ENCODE measurements at places on chromosomes 4 and X.

DNA sequence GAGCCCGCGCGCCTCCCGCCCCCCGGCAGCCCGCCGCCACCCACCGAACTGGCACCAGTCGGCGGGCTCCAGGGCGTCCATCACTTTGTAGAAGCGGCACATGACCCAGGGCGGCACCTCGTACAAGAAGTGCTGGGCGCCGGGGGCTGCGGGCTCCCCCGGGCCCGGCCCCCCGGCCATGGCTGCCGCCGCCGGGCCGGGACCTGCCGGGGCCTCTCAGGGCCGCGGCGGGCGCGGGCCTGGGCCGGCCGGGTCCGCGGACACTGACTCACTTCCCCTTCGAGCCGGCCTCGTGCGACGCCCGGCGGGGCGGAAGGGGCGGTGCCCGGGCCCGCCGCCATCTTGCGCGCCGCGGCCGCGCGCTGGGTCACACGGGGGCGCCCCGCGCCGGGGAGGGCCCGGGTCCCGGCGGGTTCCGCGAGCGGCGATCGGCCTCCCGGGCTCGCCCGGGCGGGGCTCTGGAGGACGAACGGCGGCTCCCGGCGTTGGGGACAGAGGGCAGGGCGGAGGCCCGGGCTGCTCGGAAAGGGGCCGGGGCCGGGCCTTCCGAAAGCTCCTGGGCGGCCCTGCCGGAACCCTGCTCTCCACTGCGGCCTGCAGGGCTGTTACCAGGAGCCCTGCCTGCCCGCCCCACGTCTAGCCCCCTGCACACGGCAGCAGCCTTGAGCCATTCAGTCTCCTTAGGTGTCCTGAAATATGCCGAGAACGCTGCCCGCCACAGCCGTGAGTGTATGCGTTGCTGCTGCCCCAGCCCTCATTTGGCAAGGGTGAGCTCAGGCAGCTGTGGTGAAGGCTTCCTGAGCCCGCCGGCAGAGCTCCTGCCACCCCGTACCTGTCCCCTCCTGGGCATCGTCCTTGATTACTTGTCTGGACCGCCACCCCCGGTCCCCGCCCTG is at the start of gene IRAK1:
Gene IRAK1, minus strand, starts transcription at position 270 of the 896 bp plus-strand sequence. Its CDS starts 90 bp downstream, at position 180.
- no peak for DNase-seq

DNA sequence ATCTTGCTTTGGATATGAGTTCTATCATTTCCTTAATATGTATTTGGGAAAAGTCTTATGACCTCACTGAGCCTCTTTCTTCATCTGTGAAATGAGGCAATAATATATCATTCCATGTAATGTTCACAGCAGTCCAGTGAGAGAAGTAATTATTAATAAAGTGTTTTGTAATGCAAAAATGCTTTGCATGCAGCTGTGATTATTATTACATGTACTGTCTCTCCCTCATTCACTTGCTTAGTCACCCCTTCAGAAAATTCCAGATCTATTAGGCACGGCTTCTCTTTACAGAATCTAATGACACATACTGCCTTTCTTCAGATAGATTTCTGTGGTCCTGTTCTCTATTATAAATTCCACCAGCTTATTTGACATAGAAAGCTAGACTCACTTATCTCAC is 53.5 kb upstream of the FGF13 start:
- DNase-seq, result no peak

GRCh38 chrX:373641-374471 is 12.9 kb downstream of the PPP2R3B start:
- no peak for DNase-seq

- no peak for DNase-seq
These were observed 3.4 kb downstream of the CXCL8 start for GRCh38 chr4:73743795-73744194.

DNA sequence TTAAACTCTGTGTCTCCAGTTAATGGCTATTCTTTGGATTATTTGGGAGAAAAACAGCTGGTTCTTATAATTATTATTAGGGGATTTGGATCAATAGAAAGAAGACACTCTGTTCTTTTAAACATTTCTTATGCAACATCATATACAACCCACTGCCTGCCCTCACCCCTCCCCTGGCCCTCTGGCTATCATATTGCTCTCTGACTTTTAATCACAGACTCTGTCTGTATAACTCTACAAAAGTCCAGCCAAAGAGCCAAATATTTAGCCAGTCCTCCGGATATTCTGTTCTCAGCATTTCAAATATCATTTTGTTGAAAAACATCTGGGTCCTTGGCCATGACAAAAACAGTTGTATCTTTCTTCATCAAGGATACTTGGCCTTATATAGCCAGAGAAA is 19.0 kb upstream of the PACRGL start:
- no peak for DNase-seq

GRCh38 chr4:112975567-112976355 is 73.7 kb upstream of the ANK2 start:
- no peak for DNase-seq

DNA sequence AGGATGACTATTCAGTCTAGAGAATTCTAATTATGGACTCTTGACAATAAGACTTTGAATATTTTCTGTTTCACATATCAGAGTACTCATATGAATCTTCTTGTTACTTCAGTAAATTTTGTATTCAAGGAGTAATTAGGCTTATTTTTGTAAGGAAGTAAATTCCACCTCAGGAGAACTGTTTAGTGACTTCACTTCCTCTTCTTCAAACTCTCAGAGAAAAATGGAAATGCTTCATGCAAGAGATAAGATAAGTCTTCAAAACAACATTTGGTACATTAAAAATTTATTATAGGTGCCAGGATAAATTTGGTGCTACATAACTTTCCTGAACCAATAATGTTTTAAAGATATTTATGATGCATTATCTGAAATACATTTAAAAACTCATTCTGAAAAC is 1421.9 kb downstream of the PCDH7 start:
- no peak for DNase-seq

DNA sequence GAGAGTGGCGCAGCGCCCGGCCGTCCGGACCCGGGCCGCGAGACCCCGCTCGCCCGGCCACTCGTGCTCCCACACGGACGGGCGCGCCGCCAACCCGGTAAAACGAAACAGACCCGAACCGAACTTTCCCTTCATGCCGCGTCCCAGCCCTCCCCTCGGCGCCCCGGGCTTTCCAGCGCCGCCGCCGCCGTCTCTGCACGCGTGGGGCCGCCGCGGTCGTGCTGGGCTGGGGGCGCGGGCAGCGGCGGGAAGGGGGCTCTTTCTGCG is 222 bp downstream of the SMAD1 start:
- no peak for DNase-seq

DNA sequence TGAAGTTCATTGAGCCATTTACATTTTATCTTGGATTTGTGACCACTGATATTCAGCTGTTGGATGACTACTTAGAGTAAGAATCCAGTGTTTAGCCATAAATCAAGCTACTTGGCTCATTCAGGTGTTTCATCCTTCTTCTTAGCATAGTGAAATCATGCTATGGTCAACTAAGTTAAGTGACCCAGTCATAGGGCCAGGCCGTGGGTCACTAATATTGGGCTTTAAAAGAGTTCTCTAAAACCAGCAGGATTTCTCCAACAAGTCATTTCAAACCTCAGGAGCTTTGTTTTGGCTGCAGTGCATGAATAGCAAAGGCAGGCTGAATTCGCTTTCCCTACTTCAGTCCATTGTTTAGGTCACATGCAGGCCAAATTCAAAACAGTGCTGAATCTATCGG is 181.0 kb downstream of the MAML3 start:
- DNase-seq, result no peak

- no peak for DNase-seq
These were observed 22.7 kb upstream of the INTS6L start for GRCh38 chrX:135497736-135498135.

- DNase-seq, result no peak
These were observed 77.7 kb downstream of the CC2D2A start for GRCh38 chr4:15547392-15547791.

DNA sequence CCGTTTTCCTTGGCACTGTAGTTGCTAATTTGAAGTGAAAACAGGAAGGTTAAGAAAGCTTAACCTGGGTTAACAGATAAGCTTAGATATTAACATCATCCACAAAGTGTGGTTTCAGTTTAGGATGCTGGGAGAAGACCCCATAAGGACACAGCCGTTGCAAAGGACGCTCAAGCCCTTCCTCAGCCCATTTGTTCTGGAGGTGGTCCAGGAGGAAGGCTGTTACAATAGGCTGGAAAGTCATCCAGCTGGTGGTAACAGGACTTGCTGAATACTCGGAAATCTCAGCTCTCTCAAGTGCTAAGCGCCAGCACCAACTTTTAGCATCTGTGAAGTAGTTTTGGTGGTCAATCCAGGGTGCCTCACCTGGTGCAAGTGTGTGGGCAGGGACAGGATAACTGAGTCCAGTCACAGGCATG is 14.2 kb downstream of the CHST7 start:
- DNase-seq, result no peak

- no peak for DNase-seq
These were observed 80.0 kb upstream of the MSX1 start for GRCh38 chr4:4779486-4779885.

DNA sequence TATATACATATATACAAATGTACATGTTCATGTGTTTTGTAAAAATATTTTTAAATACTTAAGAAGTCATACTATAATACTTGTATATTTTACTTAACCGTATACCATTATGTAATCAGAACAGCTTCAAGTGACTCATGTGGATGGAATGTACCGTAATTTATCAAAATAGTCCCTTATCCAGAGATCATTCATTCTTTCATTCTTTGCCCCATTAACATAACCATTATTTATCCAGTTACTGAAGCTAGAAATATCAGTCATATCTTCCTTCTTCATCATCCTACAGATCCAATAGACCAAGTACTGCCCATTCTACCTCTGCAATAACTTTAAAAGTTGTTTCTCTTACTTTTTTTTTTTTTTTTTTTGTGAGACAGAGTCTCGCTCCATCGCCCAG is 164.2 kb downstream of the MAB21L2 start:
- peak; percentile 61 for DNase-seq
